Left ventricle myocardium superior (tissue), 1 donor: ENCODE measurements at places on chromosomes 6 and 20.

- peak; percentile 21 for DNase-seq
Observed at GRCh38 chr20:35010405-35011192, 54.9 kb downstream of the MYH7B start.

- no peak for DNase-seq
Observed at GRCh38 chr20:56893226-56893917, 264.3 kb downstream of the TFAP2C start.

- no peak for DNase-seq
Observed at GRCh38 chr6:83546636-83547035, 34.3 kb downstream of the PRSS35 start.

- DNase-seq: no peak
Observed at GRCh38 chr6:101711518-101711917, 318.0 kb downstream of the GRIK2 start.

GRCh38 chr6:21220271-21220987, 373.1 kb upstream of the SOX4 start:
- DNase-seq: no peak

DNA sequence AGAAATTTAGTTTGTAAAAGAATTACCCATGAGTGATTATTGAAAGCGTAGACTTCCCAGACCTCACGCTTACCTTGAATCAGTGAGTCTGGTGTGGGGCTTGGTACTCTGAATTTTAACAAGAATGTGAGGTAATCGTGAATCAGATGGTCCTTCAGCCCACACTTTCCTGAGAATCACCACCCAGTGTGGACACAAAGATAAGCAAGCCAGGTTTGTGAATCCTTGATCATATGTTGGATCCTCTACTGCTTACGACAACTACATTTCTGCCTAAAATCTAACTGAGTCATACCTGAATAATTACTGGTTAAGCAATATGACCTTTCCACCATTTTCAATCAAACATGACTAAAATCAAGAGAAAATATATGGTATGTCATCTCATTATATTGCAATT, 589.3 kb downstream of the TFAP2A start:
- DNase-seq: no peak

- DNase-seq: peak; percentile 40
Observed at GRCh38 chr6:39377539-39377950, 55.0 kb upstream of the KCNK16 start.

GRCh38 chr20:45967551-45968080, 4.4 kb downstream of the ZNF335 start:
- peak; percentile 26 for DNase-seq
